ENCODE measurements at places on chromosomes 13 and 19.

DNA sequence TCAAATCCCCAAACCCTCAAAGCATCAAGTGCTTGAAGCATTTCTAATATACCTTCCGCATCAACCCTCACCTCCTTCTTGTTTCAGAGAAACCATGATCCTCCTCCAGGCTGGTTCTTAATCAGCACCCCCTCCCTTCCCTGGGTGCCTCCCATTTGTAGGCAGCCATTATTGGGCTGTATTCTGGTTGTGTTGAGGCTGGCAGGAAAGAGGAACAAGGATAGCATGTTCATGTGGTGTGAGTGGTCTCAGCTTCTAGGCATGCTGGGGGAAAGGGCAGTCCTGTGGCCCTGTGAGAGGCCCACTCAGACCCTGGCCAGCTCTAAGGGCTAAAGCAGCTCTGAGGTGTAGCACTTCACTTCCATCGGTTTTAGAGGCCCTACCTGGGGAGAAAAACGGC is 18.9 kb upstream of the TRIM13 start:
- DNase-seq: no peak

DNA sequence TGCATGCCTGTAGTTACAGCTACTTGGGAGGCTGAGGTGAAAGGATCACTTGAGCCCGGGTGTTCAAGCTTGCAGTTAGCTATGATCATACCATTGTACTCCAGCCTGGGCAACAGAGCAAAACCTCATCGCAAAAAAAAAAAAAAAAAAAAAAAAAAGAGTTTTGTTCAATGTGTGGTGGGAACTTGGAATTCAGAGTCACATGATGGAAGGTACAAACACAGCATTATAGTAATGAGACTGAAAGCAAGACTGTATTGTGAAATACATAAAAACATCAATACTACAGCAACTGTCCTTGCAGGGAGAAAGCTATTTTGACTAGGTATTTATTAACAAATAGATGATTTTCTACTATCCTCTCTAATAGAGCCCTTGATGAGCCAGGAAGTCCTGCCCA is 393.2 kb downstream of the DLEU7 start:
- no peak for DNase-seq

DNA sequence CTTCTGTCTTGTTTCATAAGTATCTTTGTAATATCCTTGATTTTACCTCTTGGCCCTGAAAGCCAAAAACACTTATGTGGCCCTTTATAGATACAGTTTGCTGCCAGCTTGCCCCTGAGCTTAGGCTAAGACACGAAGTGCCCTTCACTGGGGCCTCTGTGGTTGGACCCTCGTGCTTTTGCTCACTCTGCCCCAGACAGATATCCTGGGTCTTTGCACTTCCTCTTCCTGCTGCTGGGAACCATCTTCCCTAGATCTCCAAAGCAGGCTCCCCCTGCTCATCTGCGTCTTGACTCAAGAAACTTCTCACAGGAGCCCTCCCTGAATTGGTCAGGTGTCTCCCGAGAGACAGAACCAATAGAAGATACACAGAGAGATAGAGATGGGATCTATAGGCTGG is 2.0 kb upstream of the TNFSF14 start:
- no peak for DNase-seq

DNA sequence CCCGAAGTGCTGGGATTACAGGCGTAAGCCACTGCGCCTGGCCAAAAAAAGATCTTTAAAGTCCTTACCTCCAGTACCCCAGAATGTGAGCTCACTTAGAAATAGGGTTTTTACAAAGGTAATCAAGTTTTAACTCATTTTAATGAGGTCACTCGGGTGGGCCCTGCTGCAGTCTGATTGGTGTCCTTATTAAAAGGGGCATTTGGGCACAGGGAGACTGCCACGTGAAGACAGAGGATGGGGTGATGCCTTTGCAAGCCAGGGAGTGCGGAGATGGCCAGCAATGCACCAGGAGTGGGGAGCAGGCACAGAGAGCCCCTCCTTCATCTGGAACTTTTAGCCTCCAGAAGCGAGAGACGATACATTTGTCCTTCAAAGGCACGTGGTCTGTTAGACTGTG is 11.7 kb downstream of the NKPD1 start:
- no peak for DNase-seq

DNA sequence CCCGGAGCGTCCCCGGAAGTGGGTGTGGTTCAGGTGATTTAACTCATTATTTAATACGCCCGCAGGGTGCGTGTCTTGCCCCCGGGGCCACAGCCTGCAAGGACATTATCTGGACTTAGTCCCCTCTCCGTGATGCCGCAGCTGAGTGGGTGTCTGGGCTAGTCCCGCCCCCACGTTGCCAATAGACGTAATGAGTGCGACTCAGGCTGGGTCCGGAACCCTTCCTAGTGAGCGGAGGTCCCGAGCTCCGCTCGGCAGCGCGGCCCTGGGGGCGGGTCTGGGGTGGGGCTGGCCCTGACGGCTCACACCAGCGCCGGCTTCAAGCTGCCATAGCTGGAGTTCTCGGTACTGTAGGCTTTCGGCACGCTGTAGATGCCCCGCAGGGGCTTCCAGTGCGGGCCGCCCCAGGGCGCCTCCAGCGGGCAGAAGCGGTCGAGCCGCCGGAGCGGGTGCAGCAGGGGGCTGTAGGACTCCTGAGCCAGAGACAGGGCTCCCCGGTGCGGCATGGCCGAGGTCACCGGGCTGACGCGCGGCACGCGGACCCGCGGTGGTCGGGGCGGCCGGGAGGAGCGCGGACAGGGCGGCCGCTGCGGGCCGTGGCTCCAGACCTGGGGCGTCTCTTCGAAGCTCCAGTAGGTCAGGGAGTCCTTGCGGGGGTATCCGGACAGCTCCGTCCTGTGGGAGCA is 918 bp upstream of the LHB start:
- DNase-seq: no peak

DNA sequence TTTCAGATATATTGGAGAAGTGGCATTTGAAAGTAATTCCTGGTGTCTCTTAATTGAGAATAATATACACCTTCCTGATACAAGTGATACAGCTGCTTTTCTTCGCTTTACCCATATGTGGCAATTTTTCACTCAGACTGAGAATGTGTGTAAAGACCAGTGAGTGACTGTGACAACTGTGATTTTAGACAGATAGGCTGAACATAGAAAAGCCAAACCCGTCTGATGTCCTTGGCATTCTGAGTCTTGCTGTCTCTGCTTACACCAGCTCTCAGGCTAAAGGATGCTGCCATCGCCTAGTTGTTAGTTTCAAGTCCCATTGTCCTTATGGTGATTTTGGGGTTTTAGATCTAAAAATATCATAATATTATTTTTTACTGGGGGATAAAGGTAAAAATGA is 492.6 kb downstream of the RFC3 start:
- no peak for DNase-seq

- DNase-seq: no peak
Measured at GRCh38 chr19:14809272-14810057, 25.5 kb downstream of the OR7A5 start.

- no peak for DNase-seq
Measured at GRCh38 chr19:34295103-34295502, 40.7 kb downstream of the GARRE1 start.

DNA sequence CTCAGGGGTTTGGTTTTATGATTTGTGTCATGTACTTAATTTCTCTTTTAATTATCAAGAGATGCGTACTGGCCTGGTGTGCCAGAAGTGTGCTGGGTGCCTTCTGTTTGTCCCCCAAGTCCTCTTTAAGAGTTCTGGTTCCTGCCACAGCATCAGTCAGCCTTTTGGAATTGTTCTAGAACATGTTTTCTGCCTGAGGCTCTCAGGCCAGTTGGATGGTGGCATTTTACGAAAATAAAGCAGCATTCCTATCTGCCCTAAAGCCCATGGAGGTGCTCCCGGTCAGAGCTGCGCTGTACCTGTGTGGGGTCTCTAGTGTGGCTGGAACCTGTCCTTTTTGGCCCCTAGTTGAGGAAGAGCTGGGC is 54.1 kb downstream of the TSSK6 start:
- DNase-seq: no peak

GRCh38 chr19:35703343-35703742 is 1.0 kb upstream of the ZBTB32 start:
- DNase-seq: no peak

GRCh38 chr19:46009530-46010510 is 13.0 kb downstream of the PGLYRP1 start:
- DNase-seq: peak; percentile 55

- DNase-seq: no peak
Measured at GRCh38 chr19:15014579-15014978, 34.7 kb upstream of the CASP14 start.

DNA sequence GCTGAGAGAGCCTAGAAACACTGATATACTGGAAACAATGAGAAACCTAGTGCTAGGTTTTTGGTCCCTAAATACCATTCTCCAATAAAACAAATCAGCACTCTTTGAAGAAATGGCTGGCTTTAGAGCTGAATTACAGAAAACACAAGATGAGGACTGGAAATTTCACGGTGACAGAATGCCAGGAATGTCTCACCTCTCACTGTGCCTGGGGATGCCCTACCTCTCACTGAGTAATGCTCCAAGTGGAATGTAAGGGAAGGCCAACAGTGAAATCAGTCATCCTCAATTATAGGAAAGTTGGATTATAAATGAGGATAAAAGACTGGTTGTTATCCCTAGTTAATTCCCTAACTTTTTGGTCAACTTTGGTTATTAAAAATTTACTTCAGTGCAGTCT is 259.0 kb downstream of the NALCN start:
- peak; percentile 23 for DNase-seq

GRCh38 chr13:112057736-112058518 is 9.0 kb upstream of the SOX1 start:
- DNase-seq: no peak

DNA sequence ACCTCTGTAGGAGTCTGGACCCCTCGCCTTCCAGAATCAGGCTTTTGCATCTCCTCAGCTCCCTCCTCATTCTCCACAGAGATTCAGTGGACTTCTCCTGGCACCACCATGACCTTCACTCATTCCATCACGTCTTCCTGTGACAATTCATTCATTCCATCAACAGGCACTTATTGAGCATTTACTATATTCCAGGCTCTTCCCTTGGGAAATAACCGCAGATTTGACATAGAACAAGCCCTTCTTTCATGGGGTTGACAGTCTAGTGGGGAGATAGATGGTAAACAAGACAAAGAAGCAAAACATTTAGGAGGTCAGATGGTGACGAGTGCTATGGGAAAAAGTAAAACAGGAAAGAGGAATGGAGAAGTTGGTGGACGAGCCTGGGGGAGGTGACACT is 2.6 kb upstream of the SULT2B1 start:
- DNase-seq: no peak

DNA sequence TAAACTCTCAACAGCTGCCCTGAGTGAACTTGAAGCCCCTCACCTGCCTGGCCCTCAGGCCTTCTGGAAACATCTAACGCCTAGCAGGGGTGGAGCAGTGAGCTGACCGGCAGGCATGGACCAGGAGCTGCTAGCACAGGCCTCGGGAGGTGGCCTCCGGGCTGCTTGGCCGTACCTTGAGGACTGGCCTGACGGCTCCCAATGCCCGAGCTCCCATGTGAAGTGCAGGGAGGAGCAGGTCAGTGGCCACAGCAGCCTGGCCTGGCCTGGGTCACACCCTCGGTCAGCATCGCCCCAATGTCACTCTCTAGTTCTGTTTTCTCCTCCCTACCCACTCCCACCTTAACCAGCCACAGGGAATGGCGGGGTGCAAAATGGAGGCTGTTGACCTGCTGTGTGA is 19.0 kb downstream of the TSHZ3 start:
- DNase-seq: no peak

DNA sequence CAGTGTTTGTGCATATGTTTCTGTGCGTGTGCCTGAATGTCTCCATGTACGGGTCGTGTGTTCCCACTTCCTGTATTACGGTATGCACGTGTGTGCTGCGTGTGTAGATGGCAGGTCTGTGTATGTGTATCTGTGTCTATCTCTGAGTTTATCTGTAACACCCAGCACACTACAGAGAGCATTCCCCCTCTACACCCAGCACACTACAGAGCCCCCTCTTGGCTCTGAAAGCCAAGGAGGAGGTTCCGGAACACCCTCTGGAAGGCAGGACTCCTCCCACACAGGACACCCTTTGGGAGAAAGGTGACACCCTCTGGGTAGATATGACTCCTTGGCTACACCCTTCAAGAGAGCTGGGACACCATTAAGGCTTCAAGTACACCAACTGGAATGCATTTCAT is 2.1 kb upstream of the ERFL start:
- DNase-seq: no peak

GRCh38 chr13:76222511-76222910 is 586.4 kb downstream of the LMO7 start:
- no peak for DNase-seq

- DNase-seq: no peak
Measured at GRCh38 chr19:16442386-16443276, 29.1 kb downstream of the EPS15L1 start.

GRCh38 chr13:50033725-50034124 is 18.5 kb downstream of the KCNRG start:
- no peak for DNase-seq

DNA sequence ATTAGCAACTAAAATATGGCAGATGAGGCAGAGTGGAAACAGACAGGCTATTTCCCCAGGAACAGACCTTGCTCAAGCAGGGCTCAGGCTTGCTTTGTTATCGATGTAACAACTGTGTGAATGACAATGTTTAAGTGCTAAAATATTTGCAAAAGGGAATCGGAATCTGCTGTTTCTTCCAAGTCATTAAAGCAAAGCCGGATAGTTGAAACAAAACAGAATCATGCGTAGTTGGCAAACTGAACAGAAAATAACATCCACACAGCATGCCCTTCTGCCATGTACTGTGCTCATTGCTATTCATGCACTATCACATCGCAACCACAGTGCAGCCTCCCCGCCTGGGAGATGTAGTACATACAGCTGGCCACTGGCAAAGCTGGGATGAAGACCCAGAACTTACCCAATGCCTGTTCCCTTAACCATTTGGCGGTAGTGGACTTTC is 799.1 kb downstream of the DIAPH3 start:
- no peak for DNase-seq

DNA sequence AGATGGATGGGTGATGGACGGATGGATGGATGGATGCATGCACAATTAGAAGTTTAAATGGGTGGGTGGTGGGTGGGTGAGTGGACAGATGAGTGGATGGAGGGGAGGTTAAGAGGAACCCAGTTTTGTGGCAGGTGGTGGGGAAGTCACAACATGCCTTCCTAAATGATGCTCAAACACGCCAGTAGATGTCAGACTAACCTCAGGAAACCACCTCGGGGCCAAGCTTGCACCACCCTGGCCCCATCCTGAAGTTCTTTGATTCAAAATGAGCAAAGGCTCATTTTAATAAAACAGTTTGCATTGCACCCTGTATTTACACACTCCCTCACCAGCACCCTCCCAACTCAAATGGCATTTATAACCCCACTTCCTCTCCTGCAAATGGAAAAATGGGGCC is 91.4 kb upstream of the CACNA1A start:
- peak; percentile 51 for DNase-seq

DNA sequence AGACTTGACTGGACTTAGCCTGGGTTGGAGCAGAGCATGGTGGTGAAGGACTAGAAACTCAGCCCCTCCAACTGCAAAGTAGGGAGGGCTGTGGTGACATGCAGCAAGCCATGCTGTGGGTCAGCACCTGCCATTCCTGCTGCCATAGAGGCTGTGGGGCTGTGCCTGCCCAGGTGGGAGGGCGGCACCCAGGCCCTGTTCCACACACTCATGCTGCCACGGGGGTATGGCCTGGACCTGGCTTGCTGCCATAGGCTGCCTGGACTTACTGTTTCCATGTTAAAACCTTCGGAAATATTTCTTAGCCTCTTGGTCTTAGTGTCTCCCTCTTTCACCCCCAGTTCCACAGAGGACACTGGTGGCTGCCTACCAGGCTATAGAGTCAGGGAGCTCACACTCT is 29.3 kb downstream of the CILP2 start:
- DNase-seq: no peak
